ENCODE measurements at places on chromosomes 6 and 20.

DNA sequence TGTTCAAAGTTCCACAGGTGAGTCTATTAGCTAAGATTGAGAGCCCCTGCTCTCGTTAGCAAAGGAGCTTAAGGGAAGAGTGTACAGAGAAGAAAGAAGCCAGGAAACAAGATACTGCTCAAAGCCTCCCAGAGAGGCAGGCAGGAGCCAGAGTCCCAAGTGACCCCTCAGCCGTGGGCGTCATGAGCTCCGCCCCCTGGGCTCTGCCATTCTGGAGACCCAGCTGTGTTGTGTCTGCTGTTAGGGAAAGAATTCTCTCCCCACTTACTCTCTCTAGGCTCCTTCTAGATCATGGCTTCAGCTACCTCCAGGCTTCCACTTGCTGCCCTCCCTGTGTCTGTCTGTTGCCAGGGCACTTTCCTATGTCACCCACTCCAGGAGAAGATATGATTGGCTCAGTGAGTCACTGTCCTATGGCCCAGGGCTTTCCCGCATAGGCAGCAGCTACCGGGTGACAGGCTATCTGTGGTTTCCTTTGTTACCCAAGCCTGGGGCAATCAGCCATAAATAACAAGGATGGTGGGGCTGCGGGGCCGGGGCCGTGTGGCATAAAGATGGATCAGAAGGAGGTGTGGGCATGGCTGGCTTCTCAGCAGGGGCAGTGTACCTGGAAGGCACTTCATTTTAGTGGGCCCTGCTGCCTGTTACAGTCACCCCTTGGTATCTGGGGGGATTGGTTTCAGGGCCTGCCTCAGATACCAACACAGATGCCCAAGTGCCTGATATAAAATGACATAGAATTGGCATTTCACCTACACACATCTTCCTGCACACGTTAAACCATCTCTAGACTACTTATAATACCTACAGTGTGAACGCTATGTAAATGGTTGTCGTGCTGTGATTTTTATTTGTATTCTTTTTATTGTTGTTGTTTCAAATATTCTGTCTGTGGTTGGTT, 118.9 kb downstream of the ARMC2 start:
- H3K27ac ChIP-seq = no peak overlapping the region
- no peaks in the 10 kb centered on the region for H3K27me3 ChIP-seq
- no peak for DNase-seq
- peaks cover 14% of the 10 kb centered on the region for H3K4me1 ChIP-seq

DNA sequence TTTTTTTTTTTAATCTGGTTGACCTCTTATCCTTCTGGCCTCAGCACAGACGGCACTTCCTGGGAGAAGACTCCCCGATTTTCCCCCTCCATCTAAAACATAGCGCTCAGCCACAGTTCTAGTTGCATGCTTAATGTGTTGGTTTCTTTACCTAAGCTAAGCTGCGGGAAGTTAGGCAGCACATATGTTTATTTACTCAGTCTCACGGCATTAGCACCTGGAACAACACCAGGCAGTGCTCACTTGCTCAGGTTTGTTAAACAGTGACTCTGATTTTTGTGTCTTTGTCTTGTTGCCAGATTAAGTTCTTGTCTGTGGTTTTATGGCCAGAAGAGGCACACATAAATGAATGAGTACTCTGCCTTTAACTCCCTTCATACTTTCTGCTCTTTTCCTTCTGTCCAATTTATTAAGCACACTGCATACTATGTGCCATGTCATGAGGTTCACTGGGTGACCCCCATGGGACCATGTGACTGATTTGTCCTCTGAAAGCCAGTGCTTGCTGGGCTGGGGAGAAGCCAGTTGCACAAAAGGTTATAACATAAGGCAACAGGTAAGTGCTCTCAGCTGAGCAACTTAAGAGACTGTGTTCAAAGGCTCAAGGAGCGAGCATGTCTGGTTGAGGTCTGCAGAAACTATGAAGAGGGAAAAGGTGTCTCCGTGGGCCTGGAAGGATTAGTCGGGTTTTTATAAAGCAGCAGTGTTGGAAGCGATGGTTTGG, 93.6 kb downstream of the RPP40 start:
- H3K27me3 ChIP-seq = no peaks in the 10 kb centered on the region
- no peak overlapping the region for H3K4me3 ChIP-seq
- no peak overlapping the region for H3K27ac ChIP-seq
- no peak for DNase-seq

DNA sequence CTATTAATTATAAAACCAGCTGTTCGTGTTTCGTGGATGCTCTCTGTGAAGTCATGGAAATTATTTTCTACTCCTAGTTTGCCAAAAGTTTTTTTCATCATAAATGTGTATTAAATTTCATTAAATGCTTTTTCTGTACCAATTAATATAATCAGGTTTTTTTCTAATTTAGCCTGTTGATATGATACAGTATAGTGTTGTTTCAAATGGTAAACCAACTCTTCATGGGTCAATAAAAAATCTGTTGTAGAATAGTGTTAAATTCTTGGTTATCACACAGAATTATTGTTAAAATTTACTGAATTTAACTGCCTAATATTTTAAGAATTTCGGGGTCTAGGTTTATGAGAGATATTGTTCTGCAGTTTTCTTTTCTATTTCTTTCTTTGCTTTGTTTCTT, 505.9 kb upstream of the MANEA start:
- no peaks in the 10 kb centered on the region for H3K27me3 ChIP-seq
- no peak overlapping the region for H3K4me3 ChIP-seq
- H3K27ac ChIP-seq = no peak overlapping the region
- no peaks in the 10 kb centered on the region for H3K36me3 ChIP-seq
- DNase-seq = no peak
- H3K4me1 ChIP-seq = no peaks in the 10 kb centered on the region

GRCh38 chr6:157779705-157780604, 43.1 kb upstream of the SNX9 start:
- DNase-seq = no peak
- H3K36me3 ChIP-seq = no peaks in the 10 kb centered on the region
- H3K4me3 ChIP-seq = no peak overlapping the region
- no peaks in the 10 kb centered on the region for H3K4me1 ChIP-seq

- no peaks in the 10 kb centered on the region for H3K36me3 ChIP-seq
- H3K27me3 ChIP-seq = no peaks in the 10 kb centered on the region
- H3K27ac ChIP-seq = peak overlapping the region; percentile 71
Measured at GRCh38 chr6:38604700-38605099, 35.0 kb downstream of the BTBD9 start.

DNA sequence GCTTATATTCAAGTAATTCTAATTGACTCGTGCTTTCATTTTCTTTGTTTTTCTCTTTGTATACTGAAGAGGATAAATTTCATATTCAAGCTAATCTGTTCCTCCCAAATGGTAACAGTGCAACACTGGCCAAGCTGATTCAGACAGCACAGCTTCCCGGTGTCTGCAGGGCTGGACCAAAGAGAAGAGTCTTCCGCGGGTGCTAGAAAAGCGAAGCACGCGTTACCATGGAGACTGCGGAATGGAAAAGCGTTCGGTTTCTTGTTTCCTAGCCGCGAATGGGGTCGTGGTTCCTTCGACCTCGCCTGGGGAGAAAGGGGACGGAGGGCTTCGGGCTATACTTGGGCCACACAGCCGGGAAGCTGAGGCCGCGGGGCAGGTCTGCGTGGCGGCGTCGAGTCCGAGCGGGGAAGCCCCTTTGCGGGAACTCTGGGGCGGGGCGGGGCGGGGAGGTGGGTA, 6.2 kb upstream of the ZNF311 start:
- H3K4me3 ChIP-seq = peak overlapping the region; percentile 45
- H3K4me1 ChIP-seq = peaks cover 7% of the 10 kb centered on the region
- H3K36me3 ChIP-seq = no peaks in the 10 kb centered on the region
- no peak overlapping the region for H3K27ac ChIP-seq
- peaks cover 48% of the 10 kb centered on the region for H3K27me3 ChIP-seq

DNA sequence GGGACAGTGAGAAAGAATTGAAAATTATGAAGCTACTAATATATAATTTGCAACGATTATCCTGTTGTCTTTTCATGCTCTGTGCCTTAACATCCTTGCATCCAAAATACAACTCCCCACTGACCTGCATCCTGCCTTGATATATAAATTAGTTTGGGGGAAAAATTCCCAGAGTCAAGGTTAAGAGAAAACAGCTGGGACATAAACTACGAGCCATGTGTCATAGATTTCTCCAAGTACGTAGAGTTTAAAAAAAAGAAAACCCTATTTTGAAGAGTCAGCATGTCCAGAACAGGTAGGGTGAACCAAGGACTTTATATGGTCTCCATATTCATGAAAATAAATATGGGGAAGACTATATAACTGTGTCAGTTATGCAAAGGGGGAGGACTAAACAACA, 123.8 kb upstream of the MARCKS start:
- no peak overlapping the region for H3K27ac ChIP-seq
- H3K4me1 ChIP-seq = no peaks in the 10 kb centered on the region
- DNase-seq = no peak

- no peak overlapping the region for H3K4me3 ChIP-seq
- H3K27ac ChIP-seq = no peak overlapping the region
- no peaks in the 10 kb centered on the region for H3K27me3 ChIP-seq
- no peaks in the 10 kb centered on the region for H3K4me1 ChIP-seq
Measured at GRCh38 chr6:71197267-71197666, 91.3 kb upstream of the OGFRL1 start.

GRCh38 chr20:25514747-25515340, 70.5 kb downstream of the NINL start:
- H3K36me3 ChIP-seq = peaks cover 17% of the 10 kb centered on the region
- no peak for DNase-seq
- H3K4me3 ChIP-seq = no peak overlapping the region
- no peaks in the 10 kb centered on the region for H3K4me1 ChIP-seq

DNA sequence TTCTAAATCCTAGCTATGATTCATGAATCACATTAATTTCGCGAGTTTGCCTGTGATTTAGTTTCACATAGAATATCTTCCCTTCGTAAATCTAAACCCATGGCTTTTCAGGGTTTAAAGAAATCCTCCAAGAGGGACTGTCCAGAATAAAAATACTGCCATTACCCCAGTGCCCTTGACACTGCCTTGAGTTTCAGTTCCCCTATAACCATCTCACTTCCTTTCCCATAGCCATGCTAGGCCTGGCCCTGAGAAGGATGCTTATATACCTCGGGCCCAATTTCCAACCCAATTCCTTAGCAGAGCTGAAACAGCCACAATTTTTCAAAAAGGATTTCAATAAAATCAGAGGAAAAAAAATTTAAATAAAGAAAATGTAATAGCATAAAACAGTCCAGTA, 697.3 kb downstream of the FRK start:
- no peaks in the 10 kb centered on the region for H3K27me3 ChIP-seq
- DNase-seq = no peak
- H3K36me3 ChIP-seq = no peaks in the 10 kb centered on the region
- H3K4me3 ChIP-seq = no peak overlapping the region
- H3K4me1 ChIP-seq = no peaks in the 10 kb centered on the region

- DNase-seq = no peak
- H3K27ac ChIP-seq = no peak overlapping the region
- no peak overlapping the region for H3K4me3 ChIP-seq
- H3K27me3 ChIP-seq = no peaks in the 10 kb centered on the region
- no peaks in the 10 kb centered on the region for H3K4me1 ChIP-seq
Measured at GRCh38 chr6:49479308-49479970, 16.3 kb downstream of the CENPQ start.

DNA sequence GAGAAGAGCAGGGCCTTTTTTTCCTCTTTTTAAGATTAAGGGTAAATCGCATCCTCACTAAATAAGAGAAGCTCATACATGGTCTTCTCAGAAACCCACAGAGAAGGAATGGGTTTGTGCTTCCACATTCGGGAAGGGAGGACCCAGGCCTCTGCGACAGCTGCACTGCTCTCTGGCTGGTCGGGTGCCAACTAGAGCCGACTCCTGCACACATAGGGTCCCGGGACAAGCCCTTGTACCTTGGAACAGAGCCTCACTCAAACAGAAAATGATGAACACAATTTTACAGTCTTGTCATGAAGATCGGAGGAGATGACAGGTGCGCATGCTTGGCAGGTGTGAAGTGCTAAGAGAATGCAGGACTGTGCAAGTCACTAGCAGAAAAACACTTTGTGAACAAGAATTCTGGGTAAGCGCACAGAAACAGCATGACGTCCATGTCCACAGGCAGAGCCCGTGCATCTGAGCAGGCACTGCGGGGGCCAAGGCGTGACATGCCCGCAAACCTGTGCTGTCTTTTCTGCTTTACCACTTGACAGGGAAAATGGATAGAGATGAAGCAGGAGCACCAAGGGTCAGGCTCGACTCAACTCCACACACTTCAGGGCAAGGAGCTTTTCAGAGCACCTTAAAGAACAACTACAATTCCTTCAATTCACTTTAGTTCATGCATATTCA, 101.0 kb upstream of the MPC1 start:
- peaks cover 12% of the 10 kb centered on the region for H3K4me1 ChIP-seq
- H3K27me3 ChIP-seq = no peaks in the 10 kb centered on the region
- H3K4me3 ChIP-seq = no peak overlapping the region
- H3K27ac ChIP-seq = no peak overlapping the region
- DNase-seq = peak; percentile 38

GRCh38 chr6:108748959-108749358, 99.3 kb upstream of the ARMC2 start:
- H3K27me3 ChIP-seq = no peaks in the 10 kb centered on the region
- no peaks in the 10 kb centered on the region for H3K36me3 ChIP-seq
- H3K27ac ChIP-seq = no peak overlapping the region
- no peaks in the 10 kb centered on the region for H3K4me1 ChIP-seq
- H3K4me3 ChIP-seq = no peak overlapping the region

GRCh38 chr6:13470238-13471140, 16.9 kb downstream of the GFOD1 start:
- no peak overlapping the region for H3K4me3 ChIP-seq
- no peaks in the 10 kb centered on the region for H3K36me3 ChIP-seq
- no peaks in the 10 kb centered on the region for H3K27me3 ChIP-seq
- H3K27ac ChIP-seq = peak overlapping the region; percentile 20
- DNase-seq = no peak
- H3K4me1 ChIP-seq = peaks cover 30% of the 10 kb centered on the region

- peak overlapping the region; percentile 93 for H3K4me3 ChIP-seq
- H3K36me3 ChIP-seq = no peaks in the 10 kb centered on the region
- DNase-seq = peak; percentile 95
- H3K4me1 ChIP-seq = peaks cover 26% of the 10 kb centered on the region
Measured at GRCh38 chr20:16574656-16575355, 1.6 kb upstream of the KIF16B start.

DNA sequence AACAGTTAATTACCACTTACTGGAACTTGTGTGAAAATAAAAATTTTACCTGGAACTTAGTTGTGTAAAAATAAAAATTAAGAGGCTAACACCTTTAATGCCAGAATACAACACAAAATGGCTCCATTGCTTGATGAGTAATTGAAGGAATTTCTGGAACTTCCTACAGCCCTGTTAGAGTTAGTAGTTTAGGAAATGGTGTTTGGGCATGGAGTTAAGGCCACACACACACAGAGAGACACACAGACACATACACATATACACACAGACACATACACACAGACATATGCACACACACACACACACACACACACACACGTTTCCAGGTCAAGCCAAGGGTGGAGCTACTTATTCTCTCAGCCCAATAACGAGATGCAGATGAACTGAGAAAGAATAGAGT, 20.6 kb upstream of the CST3 start:
- H3K27ac ChIP-seq = no peak overlapping the region
- no peak for DNase-seq
- no peaks in the 10 kb centered on the region for H3K36me3 ChIP-seq
- H3K4me1 ChIP-seq = peaks cover 21% of the 10 kb centered on the region
- H3K4me3 ChIP-seq = no peak overlapping the region

GRCh38 chr20:32520927-32521203, 64.3 kb downstream of the NOL4L start:
- H3K27me3 ChIP-seq = no peaks in the 10 kb centered on the region
- peaks cover 17% of the 10 kb centered on the region for H3K4me1 ChIP-seq
- no peak for DNase-seq
- no peak overlapping the region for H3K4me3 ChIP-seq
- no peak overlapping the region for H3K27ac ChIP-seq

Measured in upper lobe of right lung (tissue), 1 donor.